Small intestine (tissue), 16 donors: ENCODE measurements at places on chromosomes 7 and 10. TPM values are rescaled to one million over a fixed set of nuclear protein-coding genes. Genes with fewer than 3 reads are reported as not detected.
A peak's percentile ranks its signal among the peaks of the same experiment; 100 is the strongest.

- peaks cover 41% of the 10 kb centered on the region for H3K36me3 ChIP-seq
- no peak overlapping the region for H3K27ac ChIP-seq
- H3K27me3 ChIP-seq, result no peaks in the 10 kb centered on the region
- no peak for DNase-seq
Measured at GRCh38 chr10:45461034-45461433, 87.0 kb downstream of the ALOX5 start.

GRCh38 chr10:93850031-93851015 lies 43.5 kb upstream of the SLC35G1 start:
- no peaks in the 10 kb centered on the region for H3K36me3 ChIP-seq
- H3K4me1 ChIP-seq, result peaks cover 4% of the 10 kb centered on the region
- no peak overlapping the region for H3K27ac ChIP-seq
- no peak for DNase-seq
- H3K27me3 ChIP-seq, result no peaks in the 10 kb centered on the region

DNA sequence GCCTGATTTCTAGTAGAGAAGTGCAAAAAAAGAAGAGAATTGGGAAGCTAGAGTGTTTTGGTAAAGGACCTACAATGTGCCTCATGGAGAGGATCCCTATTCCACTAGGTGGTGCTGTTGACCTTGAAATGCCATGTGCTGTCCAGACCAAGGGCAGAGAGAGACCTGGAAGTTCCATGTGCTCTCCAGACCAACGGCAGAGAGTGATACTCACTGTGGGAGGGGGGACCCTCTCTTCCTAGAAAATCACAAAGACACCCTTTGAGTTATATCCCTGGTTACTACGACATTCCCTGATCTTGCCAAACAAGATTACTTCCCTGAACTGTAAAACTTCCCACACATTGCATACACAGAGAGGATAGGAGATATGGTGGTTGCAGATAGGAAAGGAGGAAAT lies 212.7 kb upstream of the ZNF804B start:
- H3K4me3 ChIP-seq, result no peak overlapping the region
- no peaks in the 10 kb centered on the region for H3K27me3 ChIP-seq
- DNase-seq, result no peak
- no peak overlapping the region for H3K27ac ChIP-seq
- H3K4me1 ChIP-seq, result no peaks in the 10 kb centered on the region

- no peaks in the 10 kb centered on the region for H3K36me3 ChIP-seq
- no peaks in the 10 kb centered on the region for H3K4me1 ChIP-seq
- H3K4me3 ChIP-seq, result no peak overlapping the region
- H3K27ac ChIP-seq, result no peak overlapping the region
- no peak for DNase-seq
Measured at GRCh38 chr10:120494313-120494710, 37.3 kb downstream of the PLPP4 start.

GRCh38 chr10:84243759-84244158 lies 1.1 kb upstream of the RGR start:
- H3K4me1 ChIP-seq, result no peaks in the 10 kb centered on the region
- DNase-seq, result no peak
- no peak overlapping the region for H3K27ac ChIP-seq
- no peak overlapping the region for H3K4me3 ChIP-seq

DNA sequence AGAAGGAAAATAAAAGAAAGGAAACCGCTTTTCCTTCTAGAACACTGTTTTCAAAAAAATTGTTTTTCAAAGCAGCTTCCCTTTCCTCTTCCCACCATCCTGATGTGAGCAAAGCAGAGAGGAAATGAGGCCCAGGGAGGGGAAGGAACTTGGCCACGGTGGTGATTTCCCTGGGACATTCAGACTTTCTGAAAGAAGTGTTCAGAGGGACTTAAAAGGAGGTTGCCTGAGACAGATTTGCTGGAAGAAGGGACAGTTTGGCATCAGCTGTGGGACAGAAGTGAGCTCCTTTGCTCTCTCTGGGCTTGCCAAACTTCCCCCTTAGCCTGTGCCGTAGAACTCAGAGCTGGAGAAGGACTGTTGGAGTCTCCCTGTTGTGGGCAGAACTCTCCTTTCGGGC lies 30.3 kb downstream of the ADCYAP1R1 start:
- no peak overlapping the region for H3K27ac ChIP-seq
- H3K27me3 ChIP-seq, result peaks cover 8% of the 10 kb centered on the region
- no peak for DNase-seq
- no peak overlapping the region for H3K4me3 ChIP-seq

DNA sequence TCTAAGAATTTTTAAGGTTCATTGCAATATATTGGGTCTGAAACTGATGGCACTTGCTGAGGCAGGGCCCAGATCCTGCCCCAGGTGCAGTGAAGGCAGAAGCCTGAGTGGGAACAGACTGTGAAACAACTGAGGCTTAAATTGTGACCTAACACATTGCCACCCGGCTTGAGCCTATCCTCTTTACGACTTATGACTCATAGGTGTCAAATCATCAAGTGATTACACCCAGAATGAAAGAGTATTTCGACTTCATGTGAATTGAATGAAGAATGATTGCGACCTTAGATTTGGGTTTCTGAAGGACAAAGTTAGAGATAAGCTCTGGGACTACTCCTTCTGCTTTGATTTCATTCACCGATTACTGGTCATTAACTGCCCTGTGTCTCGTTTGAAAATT lies 200.9 kb downstream of the CREB5 start:
- no peak overlapping the region for H3K27ac ChIP-seq
- H3K36me3 ChIP-seq, result no peaks in the 10 kb centered on the region
- H3K4me1 ChIP-seq, result peaks cover 2% of the 10 kb centered on the region
- no peaks in the 10 kb centered on the region for H3K27me3 ChIP-seq
- peak; percentile 48 for DNase-seq
- no peak overlapping the region for H3K4me3 ChIP-seq

DNA sequence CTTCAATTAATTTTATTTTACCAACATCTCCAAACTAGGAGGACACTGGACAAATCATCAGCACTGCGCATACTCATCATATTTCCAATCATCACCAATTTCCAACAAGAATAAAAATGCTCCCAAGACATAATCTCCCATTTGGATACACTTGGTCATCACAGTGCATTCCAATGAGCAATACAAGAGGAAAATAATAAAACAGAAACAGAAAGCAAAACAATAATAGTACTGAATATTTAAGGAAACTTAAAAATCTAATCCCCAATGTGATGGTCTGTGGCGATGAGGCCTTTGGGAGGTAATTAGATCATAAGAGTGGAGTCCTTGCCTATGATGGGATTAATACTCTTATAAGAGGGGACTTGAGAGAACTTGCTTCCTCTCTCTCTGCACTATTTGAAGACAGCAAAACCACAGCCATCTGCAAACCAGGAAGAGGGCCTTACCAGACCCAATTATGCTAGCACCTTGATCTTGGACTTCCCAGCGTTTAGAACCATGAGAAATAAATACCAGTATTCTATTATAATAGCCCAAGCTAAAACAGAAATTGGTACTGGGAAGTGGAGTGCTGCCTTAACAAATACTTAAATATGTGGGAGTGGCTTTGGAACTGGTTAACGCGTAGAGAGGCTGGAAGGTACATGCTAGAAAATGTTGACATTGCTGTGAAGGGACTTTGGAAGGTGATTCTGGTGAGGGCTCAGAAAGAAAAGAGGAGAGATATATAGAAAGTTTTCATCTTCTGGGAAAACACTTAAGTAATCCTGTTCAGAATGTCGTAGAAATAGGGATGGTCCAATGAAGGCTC lies 91.5 kb downstream of the JAZF1 start:
- H3K4me3 ChIP-seq, result no peak overlapping the region
- no peaks in the 10 kb centered on the region for H3K36me3 ChIP-seq
- no peaks in the 10 kb centered on the region for H3K27me3 ChIP-seq
- H3K4me1 ChIP-seq, result no peaks in the 10 kb centered on the region
- H3K27ac ChIP-seq, result no peak overlapping the region

- no peak for DNase-seq
- no peaks in the 10 kb centered on the region for H3K36me3 ChIP-seq
- H3K4me3 ChIP-seq, result no peak overlapping the region
- H3K4me1 ChIP-seq, result no peaks in the 10 kb centered on the region
Measured at GRCh38 chr7:45592230-45592991, 18.2 kb downstream of the ADCY1 start.

DNA sequence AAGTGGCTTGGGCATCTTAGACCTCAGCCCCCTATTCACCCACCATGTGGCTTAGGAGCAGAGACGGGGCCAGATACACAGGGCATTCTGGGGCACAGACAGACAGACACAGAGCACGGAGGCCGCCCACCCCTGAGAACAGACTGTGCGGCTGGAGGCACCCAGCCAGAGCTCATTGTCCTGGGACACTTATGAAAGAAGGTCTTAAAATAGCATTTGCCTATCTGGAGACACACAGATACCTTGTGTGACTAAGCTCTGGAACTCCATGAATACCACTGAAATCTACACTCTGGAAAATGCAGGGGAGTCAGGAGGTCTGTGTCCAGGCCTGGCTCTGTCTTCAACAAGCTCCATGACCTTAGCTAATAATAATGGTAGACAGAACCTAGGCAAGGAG lies 41.4 kb upstream of the ADO start:
- DNase-seq, result no peak
- no peak overlapping the region for H3K27ac ChIP-seq
- no peaks in the 10 kb centered on the region for H3K27me3 ChIP-seq
- H3K36me3 ChIP-seq, result no peaks in the 10 kb centered on the region

GRCh38 chr7:143485500-143485899 lies 7.8 kb downstream of the TAS2R41 start:
- peaks cover 3% of the 10 kb centered on the region for H3K4me1 ChIP-seq
- no peaks in the 10 kb centered on the region for H3K27me3 ChIP-seq
- no peak overlapping the region for H3K4me3 ChIP-seq
- DNase-seq, result no peak
- H3K36me3 ChIP-seq, result no peaks in the 10 kb centered on the region

DNA sequence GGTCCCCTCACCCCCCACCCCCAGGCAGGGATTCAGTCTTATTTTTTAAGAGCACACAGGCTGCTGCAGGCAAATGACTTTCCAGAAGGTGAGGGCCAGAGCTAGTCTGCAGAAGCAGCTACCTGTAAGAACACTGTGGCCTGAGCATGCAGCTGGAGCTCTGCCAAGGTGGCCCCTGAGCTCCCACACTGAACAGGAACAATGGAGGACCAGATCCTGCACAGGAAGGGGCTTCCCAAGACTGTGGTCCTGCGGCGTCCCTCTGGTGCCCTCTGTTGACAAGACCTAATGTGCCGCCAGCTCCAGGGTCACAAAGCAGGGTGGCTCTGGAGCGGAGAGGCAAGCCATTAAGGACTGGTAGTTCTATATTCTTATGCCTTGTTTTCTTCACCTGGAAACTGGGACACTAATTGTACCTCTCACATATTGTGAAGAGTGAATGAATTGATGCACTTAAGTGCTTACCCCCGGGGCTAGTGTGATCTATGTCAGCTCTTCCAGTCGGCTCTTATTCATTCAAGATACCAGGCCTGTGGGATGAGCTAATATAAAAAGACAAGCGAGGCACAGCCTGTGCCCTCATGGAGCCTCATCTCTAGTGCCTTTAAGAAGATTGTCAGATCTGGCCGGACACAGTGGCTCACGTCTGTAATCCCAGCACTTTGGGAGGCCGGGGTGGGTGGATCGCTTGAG lies 8.0 kb upstream of the BEND7 start:
- no peak overlapping the region for H3K4me3 ChIP-seq
- H3K36me3 ChIP-seq, result no peaks in the 10 kb centered on the region
- H3K27ac ChIP-seq, result no peak overlapping the region

GRCh38 chr7:154860621-154861375 lies 142.1 kb downstream of the PAXIP1 start:
- no peaks in the 10 kb centered on the region for H3K36me3 ChIP-seq
- no peak for DNase-seq
- no peak overlapping the region for H3K4me3 ChIP-seq
- H3K27ac ChIP-seq, result no peak overlapping the region
- no peaks in the 10 kb centered on the region for H3K4me1 ChIP-seq

- H3K36me3 ChIP-seq, result no peaks in the 10 kb centered on the region
- H3K27me3 ChIP-seq, result peaks cover 2% of the 10 kb centered on the region
- DNase-seq, result no peak
- no peak overlapping the region for H3K27ac ChIP-seq
- no peak overlapping the region for H3K4me3 ChIP-seq
Measured at GRCh38 chr10:27658788-27659187, 86.8 kb downstream of the MKX start.

- no peaks in the 10 kb centered on the region for H3K36me3 ChIP-seq
- peaks cover 3% of the 10 kb centered on the region for H3K27me3 ChIP-seq
- no peaks in the 10 kb centered on the region for H3K4me1 ChIP-seq
- no peak overlapping the region for H3K4me3 ChIP-seq
- H3K27ac ChIP-seq, result no peak overlapping the region
Measured at GRCh38 chr10:17427666-17428350, 26.6 kb downstream of the ST8SIA6 start.

- H3K4me1 ChIP-seq, result no peaks in the 10 kb centered on the region
- no peak for DNase-seq
- no peak overlapping the region for H3K4me3 ChIP-seq
- H3K36me3 ChIP-seq, result peaks cover 2% of the 10 kb centered on the region
- H3K27ac ChIP-seq, result no peak overlapping the region
- H3K27me3 ChIP-seq, result no peaks in the 10 kb centered on the region
Measured at GRCh38 chr10:31822150-31822549, 106.5 kb downstream of the ARHGAP12 start.

DNA sequence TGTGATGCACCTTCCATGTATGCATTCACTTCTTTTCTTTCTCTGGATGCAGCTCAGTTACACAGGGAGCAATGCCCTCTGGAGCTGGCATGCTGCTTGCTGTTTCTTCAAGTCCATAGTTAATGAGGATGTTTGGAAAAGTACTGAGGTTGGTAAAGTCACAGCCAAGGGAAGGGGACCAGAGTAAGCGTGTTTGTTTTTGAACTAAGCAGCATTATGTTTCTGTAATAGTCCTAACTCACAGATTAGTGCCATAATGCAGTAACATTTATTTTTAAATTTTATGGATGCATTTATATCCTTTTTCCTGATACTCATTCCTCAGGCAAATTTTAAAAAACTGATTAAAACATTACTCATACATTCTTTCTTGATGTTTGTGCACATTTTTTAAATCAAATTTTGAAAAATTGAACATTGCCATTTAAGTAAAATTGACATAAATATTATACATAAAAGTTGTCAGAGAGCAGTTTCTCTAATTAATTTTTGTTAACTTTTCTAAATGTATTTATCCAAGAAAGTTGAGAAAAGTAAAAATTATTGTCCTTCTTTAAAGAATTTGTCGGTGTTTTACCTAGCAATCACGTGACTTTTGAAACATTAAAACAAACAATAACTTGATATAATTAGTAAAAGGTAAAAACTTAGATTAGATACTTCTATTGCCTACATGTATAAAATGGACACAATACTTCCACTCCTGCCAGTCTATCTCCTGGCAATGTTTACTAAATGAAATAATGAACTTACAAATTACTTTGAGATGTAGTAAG lies 659.6 kb upstream of the ANKRD30A start:
- no peak overlapping the region for H3K4me3 ChIP-seq
- H3K4me1 ChIP-seq, result no peaks in the 10 kb centered on the region
- no peak overlapping the region for H3K27ac ChIP-seq

DNA sequence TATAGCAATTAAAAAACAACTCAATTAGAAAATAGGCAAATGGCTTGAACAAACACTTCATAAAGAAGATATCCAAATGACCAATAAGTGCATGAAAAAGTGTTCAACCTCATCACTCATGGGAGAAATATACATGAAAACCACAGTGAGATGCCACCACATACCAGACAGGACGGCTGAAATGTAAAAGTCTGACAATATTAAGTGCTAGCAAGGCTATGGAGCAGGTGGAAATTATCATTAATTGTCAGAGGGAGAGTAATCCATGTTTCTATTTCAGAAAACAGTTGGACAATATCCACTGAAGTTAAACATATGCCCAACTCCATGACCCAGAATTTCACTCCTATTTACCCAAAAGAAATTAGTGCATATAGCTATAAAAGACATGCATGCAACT lies 42.6 kb upstream of the GRID1 start:
- peaks cover 3% of the 10 kb centered on the region for H3K4me1 ChIP-seq
- no peaks in the 10 kb centered on the region for H3K36me3 ChIP-seq
- no peak for DNase-seq
- H3K4me3 ChIP-seq, result no peak overlapping the region

The ST8SIA6 gene
- 1.5 TPM for polyA plus RNA-seq

The KLF14 gene
- not detected for polyA plus RNA-seq

The NEUROG3 gene
- 1.3 TPM for polyA plus RNA-seq

The PRKAR2B gene
- 7.8 TPM for polyA plus RNA-seq

The GIMAP5 gene
- polyA plus RNA-seq, result 4.9 TPM
